WTC11 (cell line): ENCODE measurements at places on chromosomes 1 and 21. TPM values are rescaled to one million over a fixed set of nuclear protein-coding genes. Genes with fewer than 3 reads are reported as not detected.

RCAN3 gene
- 16.9 to 23.3 TPM (median 16.9 TPM) in 3 replicates for total RNA-seq

TSPEAR gene
- 2.1 to 2.9 TPM (median 2.7 TPM) in 3 replicates for total RNA-seq

PCP4L1 gene
- 0.92 to 1.2 TPM (median 1.1 TPM) in 3 replicates for total RNA-seq

ODF2L gene
- total RNA-seq = 24.4 to 31.0 TPM (median 30.2 TPM) in 3 replicates

GJA5 gene
- total RNA-seq = 2.2 to 3.0 TPM (median 2.2 TPM) in 3 replicates

STYXL2 gene
- total RNA-seq = 0.14 to 0.59 TPM (median 0.57 TPM) in 3 replicates

- DNase-seq = no peak
Observed at GRCh38 chr1:233364695-233365539, 37.4 kb downstream of the MAP3K21 start.

- no peak for DNase-seq
Observed at GRCh38 chr21:25550352-25551120, 56.7 kb downstream of the MRPL39 start.

GRCh38 chr1:217425422-217425821, 205.5 kb downstream of the GPATCH2 start:
- DNase-seq = no peak

- DNase-seq = no peak
Observed at GRCh38 chr1:160942926-160943325, 11.7 kb downstream of the ITLN2 start.

GRCh38 chr1:21212126-21212525, 35.4 kb upstream of the EIF4G3 start:
- DNase-seq = no peak

DNA sequence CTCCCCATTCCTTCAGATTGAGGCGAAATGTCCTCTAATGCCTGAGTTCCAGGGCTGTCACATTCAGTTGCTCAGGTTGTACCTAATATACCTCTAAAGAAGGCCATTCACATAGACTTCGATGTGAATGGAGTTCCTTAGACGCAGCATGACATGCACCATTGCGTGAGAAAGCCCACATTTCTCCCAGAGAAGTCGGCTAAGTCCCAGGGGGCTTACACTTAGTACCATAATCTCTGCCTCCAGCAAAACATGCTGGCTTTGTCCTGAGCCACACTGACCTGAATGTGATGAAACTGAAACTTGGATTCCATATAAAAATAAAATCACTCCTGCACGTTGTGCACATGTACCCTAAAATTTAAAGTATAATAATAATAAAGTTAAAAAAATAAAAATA, 23.2 kb upstream of the SLC2A1 start:
- DNase-seq = no peak

DNA sequence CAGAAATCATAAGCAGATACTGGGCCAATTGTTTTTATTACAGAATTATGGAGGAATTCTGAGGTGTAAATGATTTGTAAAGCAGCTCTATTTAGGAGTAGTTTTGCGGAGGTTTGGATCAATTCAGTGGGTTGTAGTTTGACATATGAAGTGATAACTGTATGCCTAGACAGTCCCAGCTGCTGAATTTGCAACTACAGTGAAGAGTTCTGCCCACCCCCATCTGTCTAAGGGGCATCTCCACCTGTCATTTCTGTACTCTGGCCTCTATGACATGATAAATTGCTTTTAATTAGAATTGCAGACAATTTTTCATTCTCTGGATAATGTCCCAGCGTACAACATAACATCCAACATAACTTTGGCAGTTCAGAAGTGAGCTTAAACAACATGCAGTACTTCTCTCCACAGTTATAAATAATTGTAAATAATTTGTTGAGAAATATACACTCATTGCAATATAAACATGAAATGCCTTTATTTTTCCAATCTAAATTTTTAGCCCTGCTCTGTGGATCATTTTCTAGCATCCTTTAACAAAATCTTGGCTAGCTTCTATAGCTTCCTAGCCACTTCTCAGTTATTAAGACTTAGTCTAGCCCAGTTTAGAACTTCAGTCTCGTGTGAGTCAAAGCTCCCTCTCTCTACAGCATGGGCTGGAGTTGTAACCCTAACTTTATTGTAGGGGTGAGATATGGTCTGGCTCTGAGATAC, 52.3 kb downstream of the PDE4B start:
- DNase-seq = no peak

- no peak for DNase-seq
Observed at GRCh38 chr1:223717695-223718363, 5.5 kb downstream of the CAPN2 start.

DNA sequence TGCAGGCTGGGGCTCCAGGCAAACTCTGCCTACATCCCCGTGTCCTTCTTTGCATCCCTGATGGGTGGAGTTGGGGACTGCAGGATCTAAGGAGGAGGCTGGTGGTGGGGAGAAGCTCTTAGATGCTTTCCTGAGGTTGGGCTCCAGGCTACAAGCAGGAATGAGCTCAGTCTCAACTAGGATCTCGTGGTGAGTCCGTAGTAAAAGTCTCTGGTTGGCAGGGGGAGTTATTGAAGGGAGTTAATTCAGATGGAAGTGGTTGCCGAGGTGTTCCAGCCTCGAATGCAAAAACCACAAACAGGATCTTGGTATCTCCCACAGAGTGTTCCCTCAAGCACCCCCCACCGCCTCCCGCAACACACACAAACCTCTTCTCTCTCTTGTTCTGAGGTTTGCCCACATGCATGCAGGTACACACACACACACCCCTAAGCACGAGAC, 35.0 kb downstream of the TMCC2 start:
- no peak for DNase-seq

DNA sequence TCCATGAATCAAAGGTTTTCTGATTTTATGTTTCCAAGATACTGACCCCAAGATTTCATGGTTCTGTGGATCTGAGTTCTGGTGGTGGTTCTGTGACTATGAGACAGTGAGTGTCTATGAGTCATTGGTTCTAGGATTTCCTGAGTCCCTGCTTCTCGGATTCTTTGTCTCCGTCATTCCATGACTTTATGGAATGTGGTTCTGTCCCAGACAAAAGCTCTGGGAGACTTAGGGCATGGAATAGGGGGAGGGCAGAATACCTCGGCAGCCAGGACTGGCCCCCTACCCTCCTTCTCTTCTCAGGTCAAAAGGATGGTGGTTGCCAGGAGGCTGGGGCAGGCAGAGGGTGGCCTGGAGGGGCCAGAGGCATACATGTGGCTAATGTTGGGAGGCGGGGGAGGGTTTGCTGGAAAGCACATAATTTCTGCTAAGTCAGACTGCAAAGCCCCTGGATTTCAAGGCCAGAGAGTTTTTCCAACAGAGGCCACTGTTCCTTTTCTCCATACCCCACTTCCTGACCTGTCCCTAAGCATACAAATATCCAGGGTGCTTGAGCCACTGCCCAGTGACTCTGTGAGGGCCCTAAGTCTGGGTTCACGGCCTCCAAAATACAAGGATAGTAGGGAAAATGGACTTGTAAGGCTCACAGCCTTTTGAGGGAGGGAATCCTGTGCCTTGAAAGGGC, 17.2 kb downstream of the CDCP2 start:
- no peak for DNase-seq

DNA sequence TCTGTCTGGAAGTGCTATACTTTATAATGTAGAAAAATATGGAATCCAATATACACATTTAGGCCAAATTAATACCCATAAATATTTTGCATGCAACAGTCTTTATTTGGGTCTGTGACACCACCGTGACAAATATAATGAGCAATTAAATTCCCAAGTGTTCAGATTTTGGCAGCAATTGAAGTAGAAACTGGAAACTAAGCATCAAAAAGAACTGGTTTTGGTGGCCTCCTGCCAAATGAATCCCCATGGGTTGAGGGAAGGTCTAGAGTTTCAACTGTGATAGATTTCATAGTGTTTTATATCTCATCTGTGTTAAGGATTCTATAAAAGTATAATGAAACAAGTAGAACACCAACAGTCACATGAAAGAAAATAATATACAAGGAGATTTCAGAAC, 88.4 kb downstream of the DPYD start:
- DNase-seq = no peak

- DNase-seq = peak; percentile 45
Observed at GRCh38 chr1:12601700-12602658, 16.0 kb downstream of the DHRS3 start.

GRCh38 chr1:3653286-3653618, 936 bp downstream of the TP73 start:
- DNase-seq = no peak

DNA sequence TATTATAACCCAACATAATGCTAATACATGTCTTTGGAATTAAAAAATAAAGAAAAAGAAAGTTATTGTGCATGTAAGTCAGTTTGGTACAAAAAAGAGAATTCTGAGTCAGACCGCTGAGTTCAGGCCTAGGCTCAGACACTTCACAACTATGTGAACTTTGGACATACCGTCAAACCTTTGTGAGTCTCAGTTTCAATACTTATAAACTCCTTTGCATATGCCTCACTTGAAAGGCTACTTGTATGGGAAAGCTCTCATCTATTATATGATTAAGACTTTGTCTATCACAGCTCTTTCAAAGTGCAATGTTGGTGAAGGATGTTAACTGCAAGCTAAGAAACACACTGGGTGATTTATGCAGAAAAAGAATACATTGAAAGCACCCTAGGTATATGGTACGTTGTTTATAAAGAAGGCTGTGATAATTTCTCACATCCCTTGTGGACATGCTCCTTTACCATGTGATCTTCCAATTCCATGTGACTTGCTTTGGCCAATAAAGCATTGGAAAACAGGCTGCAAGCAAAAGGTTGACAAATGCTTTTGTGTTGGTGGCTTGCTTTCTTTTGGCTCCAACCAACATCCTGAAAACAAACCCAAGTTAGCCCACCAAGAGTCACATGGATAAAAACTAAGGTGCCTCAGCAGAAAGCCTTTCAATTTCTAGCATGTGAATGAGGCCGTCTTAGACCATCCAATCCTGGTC, 49.6 kb downstream of the INTS7 start:
- no peak for DNase-seq

DNA sequence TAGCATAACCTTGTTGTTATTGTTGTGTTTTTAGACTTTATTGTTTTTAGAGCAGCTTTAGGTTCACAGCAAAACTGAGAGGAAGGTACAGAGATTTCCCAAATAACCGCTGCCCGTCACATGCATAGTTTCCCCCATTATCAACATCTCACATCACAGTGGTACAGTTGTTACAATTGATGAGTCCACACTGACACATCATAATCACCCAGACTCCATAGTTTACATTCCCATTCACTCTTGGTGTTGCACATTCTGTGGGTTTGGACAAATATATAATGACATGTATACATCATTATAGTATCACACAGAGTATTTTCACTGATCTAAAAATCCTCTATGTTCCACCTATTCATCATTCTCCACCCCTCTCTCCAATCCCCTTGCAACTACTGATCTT, 25.9 kb upstream of the TOR3A start:
- no peak for DNase-seq

GRCh38 chr21:40769231-40769630, 77.7 kb downstream of the DSCAM start:
- no peak for DNase-seq

GRCh38 chr1:231702804-231703203, 76.2 kb downstream of the DISC1 start:
- DNase-seq = no peak

- DNase-seq = no peak
Observed at GRCh38 chr1:44939061-44939460, 47.3 kb downstream of the EIF2B3 start.
